Vagina (tissue), 2 donors: ENCODE measurements at places on chromosomes 2 and 18.
A peak's percentile ranks its signal among the peaks of the same experiment; 100 is the strongest.

DNA sequence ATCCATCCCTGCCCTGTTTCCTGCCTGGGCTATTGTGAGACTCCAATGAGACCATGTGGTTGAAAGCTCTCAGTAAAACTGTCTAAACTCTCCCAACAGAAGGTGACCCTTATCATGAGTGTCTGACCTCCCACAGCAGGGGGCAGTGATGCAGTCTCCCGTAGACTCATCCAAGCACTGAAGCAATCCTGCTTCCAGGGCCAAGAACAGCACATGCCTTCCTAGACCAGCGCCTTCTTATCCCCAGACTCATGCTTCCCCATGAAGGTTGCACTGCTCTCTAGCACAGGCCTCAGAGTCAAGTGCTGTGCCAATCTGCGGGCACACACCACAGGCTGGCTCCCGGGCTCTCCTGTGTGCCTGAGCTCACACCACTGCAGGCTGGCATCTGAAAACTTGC lies 112.3 kb downstream of the TNS1 start:
- H3K36me3 ChIP-seq = peaks cover 77% of the 10 kb centered on the region
- H3K4me1 ChIP-seq = peaks cover 26% of the 10 kb centered on the region
- peak overlapping the region; percentile 58 for H3K27ac ChIP-seq

- H3K27ac ChIP-seq = peak overlapping the region; percentile 12
- no peak overlapping the region for H3K4me3 ChIP-seq
- peaks cover 26% of the 10 kb centered on the region for H3K36me3 ChIP-seq
- H3K27me3 ChIP-seq = no peaks in the 10 kb centered on the region
- peaks cover 55% of the 10 kb centered on the region for H3K4me1 ChIP-seq
Measured at GRCh38 chr18:55268151-55268601, 308.9 kb upstream of the CCDC68 start.

DNA sequence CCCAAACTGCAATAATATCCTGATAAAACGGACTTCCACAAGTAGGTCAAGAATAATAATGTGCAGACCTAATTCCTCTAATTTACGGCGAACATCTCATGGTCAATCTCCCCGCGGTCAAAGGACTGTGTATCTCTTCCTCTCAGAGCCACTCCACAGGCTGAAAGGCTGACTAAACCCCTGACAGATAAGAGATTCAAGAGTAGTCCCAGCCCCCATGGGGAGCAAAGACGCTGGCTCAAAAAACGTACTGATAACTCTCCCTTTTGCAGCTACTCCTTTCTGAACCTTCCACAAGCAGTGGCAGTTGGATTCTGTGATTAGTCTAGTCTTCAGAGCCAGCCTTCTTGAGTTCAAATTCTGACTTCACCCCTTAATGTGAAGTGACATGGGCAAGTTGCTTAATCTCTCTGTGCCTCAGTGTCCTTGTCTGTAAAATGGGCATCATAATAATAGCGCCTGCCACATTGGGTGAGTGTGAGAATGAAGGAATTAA lies 19.7 kb upstream of the IL18R1 start:
- H3K4me3 ChIP-seq = no peak overlapping the region
- no peak for DNase-seq
- no peaks in the 10 kb centered on the region for H3K27me3 ChIP-seq

- peaks cover 14% of the 10 kb centered on the region for H3K4me1 ChIP-seq
- H3K27me3 ChIP-seq = no peaks in the 10 kb centered on the region
Measured at GRCh38 chr2:233853883-233854240, 473 bp downstream of the HJURP start.

GRCh38 chr2:9991829-9992273 lies 40.4 kb downstream of the GRHL1 start:
- no peak for DNase-seq
- no peak overlapping the region for H3K4me3 ChIP-seq
- H3K27ac ChIP-seq = peak overlapping the region; percentile 25
- H3K36me3 ChIP-seq = no peaks in the 10 kb centered on the region
- H3K4me1 ChIP-seq = peaks cover 30% of the 10 kb centered on the region
- no peaks in the 10 kb centered on the region for H3K27me3 ChIP-seq

- no peak overlapping the region for H3K4me3 ChIP-seq
- peaks cover 7% of the 10 kb centered on the region for H3K36me3 ChIP-seq
- H3K27me3 ChIP-seq = no peaks in the 10 kb centered on the region
- no peak overlapping the region for H3K27ac ChIP-seq
- peaks cover 59% of the 10 kb centered on the region for H3K4me1 ChIP-seq
Measured at GRCh38 chr2:46574457-46575355, 95.3 kb downstream of the TMEM247 start.
